Endothelial cell of umbilical vein (primary cell): ENCODE measurements at places on chromosomes 2 and 18.

DNA sequence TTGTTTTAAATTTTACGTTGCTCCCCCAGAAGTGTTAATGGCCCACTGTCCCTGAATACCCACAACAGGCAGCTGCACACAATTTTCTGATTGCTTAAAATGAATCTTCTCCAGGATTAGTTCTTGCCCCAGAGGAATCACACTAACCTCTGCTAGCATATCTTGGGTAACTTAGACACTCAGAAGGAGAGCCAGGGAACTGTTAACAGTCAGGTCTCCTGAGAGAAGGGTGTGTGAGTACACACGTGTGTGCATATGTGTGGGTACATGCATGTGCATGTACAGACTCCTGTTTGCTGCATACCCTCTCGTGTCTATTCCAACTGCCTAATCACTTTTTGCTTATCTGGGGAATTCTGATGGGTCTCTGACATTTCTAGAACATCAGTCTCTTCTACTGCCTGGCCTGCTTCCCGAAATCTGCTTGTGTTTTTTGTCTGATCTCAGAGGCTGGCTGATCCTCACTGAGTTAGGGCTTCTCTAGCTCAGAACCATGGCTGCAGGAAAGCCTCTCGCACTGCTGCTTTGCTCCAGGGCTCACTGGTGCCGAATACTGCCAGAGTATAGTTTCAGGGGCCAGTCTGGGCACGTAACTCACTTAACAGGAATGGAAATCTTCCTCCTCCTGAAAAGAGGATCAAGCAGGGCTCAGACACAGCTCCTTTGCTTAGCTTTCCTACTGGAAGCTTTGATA, 62.8 kb downstream of the PRELID3A start:
- no peak for DNase-seq

DNA sequence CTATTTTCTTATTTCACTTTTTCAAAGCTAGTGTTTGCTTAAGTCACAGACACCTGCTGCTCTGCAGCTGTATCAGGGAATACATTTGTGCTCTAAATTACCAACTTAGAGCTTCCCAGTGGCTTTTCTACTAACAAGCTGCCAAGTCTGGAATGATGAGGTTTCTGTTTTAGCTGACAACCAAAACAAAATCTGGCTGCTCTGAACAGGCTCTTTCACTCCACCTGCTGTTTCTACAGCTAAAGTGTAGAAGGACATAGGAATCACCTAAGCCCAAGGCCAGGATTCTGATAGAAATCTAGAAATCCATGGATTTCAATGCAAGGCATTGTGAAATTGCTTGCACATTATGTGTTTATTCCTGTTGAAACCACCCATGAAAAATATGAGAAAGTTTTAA, 201.2 kb downstream of the SUCLG1 start:
- DNase-seq = no peak

- DNase-seq = no peak
Observed at GRCh38 chr2:121688820-121689219, 39.6 kb upstream of the CLASP1 start.

DNA sequence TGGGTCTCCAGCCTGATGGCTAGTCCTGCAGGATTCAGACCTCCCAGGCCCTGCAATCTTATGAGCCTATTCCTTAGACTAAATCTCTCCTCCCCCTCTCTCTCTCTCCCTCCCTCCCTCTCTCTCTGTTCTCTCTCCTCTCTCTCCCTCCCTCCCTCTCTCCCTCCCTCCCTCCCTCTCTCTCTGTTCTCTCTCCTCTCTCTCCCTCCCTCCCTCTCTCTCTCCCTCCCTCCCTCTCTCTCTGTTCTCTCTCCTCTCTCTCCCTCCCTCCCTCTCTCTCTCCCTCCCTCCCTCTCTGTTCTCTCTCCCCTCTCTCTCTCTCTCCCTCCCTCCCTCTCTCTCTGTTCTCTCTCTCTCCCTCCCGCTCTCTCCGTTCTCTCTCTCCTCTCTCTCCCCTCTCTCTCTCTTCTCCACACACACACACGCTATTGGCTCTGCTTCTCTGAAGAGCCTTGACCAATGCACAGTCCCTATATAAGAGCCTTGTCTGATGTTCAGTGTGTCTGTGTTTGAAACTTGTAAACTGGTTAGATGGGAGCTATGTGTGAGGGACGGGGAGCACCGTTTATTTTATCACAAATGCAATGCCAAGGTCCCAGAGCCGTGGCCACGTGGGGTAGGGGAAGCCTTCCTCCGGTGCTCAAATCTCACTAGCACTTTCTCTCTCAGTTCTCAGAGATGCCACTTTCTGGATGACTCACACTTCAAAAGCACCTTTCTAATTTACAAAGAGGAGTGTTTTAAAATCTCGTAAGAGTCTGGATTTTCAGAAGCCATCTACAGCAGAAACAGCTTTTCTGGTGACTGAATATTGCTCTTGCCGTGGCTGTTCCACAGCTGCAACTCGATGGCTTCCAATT, 9.4 kb upstream of the PRLH start:
- DNase-seq = no peak

DNA sequence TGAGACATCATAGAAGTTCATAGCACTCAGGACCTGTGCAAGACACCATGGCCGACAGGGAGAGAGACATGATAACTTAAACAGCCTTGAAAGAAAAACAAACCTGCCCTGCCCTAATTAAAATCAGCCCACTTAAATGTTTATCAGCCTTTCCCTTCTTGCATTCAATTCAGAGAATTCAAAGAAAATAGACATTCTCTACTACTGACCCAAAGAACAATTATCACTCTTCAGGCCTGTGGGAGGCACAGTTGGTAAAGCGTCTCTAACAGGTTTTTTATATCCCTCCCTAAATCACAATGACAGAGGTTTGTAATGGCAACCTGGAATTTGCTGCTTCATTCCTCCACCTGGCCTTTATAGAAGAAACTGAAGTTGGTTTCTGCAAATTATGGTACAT, 1.7 kb downstream of the CDK15 start:
- DNase-seq = no peak

DNA sequence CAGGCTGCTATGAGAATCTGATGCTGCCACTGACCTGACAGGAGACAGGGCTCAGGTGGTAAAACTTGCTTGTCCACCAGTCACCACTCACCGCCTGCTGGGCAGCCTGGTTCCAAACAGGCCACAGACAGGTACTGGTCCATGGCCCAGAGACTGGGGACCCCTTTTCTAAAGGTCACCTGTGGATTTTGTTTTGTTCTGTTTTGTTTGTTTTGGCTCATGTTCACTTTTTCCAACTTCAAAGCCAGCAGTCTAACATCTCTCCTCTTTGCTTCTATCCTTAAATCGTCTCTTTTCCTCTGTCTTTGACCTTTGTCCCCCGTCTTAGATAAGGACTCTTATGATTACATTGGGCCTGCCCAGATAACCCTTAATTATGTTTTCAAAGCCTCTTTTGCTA, 3.3 kb upstream of the CERKL start:
- no peak for DNase-seq

- no peak for DNase-seq
Observed at GRCh38 chr2:98508709-98509066, 64.0 kb downstream of the INPP4A start.

GRCh38 chr2:86393521-86394491, 47.4 kb upstream of the KDM3A start:
- peak; percentile 59 for DNase-seq

- DNase-seq = no peak
Observed at GRCh38 chr2:190996947-190997346, 17.0 kb downstream of the STAT1 start.

DNA sequence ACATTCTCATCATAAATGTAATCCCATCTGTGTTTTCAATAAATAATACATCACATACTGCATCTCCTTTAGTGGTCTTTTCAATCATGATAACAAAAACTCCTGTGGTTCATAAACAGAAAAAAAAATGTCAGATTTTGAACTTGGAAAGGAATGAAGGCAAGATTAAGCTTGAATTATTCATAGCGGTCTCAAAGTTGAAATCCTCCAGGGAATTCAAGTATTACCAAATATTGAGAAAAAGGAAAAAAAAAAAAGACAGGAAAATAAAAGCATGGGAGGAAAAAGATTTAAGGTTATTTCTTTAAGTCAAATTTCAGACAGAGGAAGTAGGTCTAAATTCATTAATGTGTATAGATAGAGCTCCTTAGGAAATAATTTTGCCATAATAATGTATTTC, 92.1 kb downstream of the COLEC12 start:
- DNase-seq = no peak

DNA sequence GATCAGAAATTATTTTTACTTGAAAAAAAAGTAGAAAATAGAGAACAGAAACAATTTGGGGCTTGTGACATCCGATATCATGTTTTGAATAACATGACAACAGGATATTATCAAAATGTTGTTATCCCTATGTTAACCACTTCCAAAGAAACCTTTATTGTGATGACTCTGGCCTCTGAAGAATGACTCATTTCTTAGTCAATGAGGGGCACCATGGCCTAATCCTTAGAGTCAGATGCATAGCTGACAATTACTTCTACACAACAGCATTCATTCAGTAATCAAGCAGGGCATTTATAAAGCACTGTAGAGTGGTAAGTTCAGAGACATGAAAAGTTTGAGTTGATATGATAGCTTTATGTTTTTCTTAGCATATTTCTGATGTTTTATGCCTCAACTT, 703.0 kb downstream of the RNF144A start:
- DNase-seq = no peak

DNA sequence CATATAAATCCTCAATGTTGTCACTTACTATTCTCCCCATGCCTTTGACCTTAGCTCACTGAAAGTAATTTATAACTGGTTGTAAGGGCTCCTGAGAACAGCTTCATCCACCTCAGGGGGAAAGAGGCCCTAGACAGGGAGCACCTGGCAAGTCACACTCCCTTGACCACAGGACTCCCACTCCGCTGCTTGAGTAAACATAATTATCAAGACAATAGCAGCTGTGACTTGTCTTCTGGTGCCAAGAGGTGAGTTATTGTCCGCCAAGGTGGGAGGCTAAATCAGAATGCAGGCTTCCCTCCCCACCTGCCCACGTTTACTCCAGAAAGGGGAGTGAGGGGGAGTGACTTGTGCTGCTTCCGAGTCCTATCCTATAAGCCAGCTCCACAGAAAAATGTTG, 230.6 kb upstream of the LRATD1 start:
- no peak for DNase-seq

GRCh38 chr2:30677861-30678385, 129.3 kb downstream of the CAPN13 start:
- DNase-seq = no peak

DNA sequence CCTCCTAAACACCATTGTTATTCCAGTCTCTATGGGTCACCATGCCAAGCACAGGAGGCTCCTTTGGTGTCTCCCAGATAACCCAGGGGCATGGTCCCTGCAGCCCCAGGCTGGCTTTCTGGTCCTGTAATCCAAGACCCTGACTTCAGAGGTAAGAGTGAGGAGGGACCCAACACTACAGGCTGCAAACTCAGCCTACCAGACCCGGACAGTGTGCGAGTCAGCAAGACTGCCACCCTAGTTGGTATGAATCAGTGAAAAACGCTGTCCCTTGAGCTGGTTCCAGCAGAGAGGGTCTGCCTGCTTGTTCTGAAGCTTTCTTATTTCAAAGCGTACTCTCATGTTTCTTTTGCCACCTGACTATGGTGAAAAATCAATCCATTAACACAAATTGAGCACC, 47.6 kb upstream of the ZFP36L2 start:
- no peak for DNase-seq

- DNase-seq = no peak
Observed at GRCh38 chr2:230234122-230234722, 8.7 kb downstream of the SP140 start.

- peak; percentile 5 for DNase-seq
Observed at GRCh38 chr2:220959391-220959802, 612.7 kb downstream of the EPHA4 start.

- no peak for DNase-seq
Observed at GRCh38 chr18:12595571-12596255, 62.2 kb downstream of the SPIRE1 start.

DNA sequence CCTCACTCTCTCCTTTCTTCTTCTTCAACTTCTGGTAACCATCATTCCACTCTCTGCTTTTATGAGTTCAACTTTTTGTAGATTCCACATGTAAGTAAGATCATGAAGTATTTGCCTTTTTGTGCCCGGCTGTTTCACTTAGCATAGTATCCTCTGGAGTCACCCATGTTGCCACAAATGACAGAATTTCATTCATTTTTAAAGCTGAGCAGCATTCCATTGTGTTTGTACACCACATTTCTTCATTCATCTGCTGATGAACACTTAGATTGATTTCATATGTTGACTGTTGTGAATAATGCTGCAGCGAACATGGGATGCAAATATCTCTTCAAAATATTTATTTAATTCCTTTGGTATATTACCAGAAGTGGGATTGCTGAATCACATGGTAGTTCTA, 133.6 kb upstream of the ERBB4 start:
- DNase-seq = no peak

GRCh38 chr2:60490848-60491247, 62.6 kb downstream of the BCL11A start:
- no peak for DNase-seq

DNA sequence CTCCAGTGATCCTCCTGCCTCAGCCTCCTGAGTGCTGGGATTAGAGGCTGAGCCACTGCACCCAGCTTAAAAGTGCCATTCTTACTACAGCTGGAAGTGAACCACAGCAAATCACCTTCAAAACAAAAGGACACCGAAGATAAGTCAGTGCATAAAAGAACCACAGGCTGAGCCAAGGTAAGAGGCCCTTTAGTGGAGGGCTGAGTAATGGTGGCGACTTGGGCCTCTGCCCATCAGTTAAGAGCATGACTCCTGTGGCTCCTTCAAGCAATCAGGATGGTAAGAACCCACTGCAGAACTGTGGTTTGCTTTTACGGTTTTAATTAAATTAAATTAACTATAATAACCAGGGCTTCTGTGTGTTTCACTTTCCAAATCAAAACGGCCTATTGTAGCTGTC, 75.1 kb downstream of the CTAGE1 start:
- DNase-seq = peak; percentile 85

- DNase-seq = peak; percentile 23
Observed at GRCh38 chr2:134120406-134120732, 133.5 kb upstream of the MGAT5 start.

GRCh38 chr2:126886916-126887280, 11.8 kb upstream of the TEX51 start:
- no peak for DNase-seq

DNA sequence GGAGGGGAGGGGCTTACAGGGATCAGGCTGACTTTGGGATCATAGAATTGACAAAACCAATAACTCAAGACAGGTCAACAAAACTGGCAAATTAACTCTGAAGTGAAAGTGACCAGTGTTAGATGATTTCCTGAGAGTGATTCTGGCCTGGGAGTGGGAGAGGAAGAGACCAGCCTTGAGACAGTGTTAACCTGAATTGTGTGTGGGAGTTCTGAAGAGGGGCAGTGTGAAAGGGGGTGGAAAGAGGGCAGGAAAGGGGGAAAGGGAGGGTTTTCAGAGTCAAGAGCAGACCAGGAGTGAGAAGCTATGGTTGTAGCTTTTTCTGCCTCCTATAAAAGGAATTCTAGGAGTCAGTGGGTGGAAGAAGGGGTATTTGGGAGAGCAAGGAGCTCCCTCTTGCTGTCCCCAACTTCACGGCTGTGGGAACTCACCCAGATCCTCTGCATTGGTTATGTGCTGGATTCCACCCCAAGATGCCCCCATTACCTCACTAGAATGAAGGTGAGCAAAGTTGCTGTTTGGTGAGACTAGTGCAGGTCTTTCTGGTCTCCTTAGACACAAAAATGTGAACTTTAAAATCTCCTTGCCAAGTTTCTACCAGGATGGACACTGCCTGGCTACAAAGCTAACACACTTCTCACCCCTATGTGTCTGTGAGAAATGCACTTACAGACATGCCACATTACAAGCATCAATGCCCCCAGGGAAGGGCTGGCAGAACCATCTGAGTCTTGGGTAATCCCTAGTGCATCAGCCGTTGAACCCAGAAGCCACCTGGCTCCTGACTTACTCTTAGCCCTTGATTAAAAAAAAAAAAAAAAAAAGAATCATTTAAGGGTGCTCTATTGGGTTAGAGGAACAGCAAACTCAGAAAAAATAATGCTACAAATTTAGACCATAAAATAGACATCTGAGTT, 61.6 kb downstream of the BMP10 start:
- DNase-seq = no peak
